Right kidney (tissue), 9 donors: ENCODE measurements at places on chromosomes 5 and 9.

DNA sequence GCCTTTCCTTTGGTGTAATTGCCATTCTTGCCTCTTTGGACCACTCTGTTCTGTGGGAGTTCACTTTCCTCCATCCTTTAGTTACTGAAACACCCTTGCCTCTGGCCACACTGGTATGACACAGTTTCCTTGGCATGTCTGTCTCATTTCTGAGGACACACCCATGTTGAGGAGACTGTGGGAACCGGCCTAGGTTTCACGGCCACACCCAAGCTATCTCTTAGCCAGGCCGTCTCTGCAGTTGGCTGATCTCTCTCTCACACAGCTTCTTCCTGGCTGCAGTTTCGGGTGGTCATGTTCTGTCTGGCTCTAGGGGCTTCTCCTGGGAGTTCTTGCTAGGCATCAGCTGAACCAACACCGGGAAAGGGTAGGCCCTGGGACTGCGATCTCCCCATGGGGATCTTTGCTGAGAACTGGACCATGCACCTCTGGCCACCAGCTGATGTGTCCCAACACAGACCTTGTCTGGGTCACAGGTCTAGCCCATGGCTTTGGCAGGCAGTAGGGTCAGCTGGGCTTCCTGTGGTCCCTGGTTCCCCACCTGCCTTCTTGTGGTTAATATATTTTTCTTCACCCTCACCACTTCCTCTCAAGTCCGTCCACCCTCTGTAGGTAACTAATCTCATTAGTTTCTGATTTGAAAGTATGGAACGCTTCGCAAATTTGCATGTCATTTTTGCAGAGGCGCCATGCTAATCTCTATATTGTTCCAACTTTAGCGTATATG lies 24.9 kb downstream of the ARHGEF37 start:
- no peak for DNase-seq

DNA sequence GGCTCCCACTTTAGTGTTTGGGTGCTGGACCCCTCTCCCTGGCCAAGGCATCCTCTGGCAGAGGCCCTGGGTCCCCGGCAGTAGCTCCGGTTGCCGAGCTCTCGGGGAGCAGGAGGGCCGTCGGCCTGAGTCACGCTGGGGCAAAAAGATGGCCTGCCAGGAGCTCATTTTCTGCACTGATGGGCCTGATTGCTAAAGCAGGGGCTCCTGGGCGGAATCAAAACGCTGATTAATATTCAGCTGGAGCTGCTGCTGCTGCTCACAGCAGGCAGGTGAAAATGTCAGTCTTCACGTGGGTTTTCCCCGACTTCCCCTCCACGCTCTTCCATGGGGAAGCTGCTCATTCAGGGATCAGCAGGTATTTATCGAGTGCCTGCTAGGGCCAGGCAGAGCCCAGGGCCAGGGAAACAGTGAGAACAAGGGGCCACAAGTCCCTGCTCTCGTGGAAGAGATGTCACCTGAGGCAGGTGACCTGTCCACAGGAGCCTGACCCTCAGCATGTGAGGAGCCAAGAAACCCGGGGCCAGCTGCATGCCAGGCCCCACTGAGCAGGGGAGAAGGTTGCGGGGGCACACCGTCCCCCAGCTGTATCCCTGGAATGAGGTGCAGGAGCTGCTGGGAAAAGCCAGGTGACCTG lies 22.1 kb downstream of the LAMC3 start:
- DNase-seq: no peak

GRCh38 chr9:118088090-118088489 lies 383.9 kb downstream of the TLR4 start:
- DNase-seq: no peak

DNA sequence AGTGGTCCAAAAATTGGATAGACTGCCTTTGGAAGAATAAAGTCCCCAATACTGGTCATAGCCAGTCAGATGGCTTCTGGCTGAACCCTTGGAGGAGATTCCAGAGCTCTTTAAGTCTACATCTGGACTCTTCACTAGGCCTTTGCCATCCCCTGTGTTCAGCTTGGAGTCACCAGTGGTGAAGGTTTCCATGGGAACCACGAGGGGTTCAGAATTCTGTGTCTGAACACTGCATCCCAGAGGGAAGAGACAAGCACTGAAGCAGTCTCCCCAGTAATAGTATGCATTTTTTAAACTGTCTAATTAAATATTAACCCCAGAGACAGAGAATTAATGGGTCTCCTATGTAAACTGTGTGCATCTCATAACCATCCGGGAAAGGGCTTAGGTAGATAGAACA lies 38.2 kb downstream of the POU4F3 start:
- no peak for DNase-seq

DNA sequence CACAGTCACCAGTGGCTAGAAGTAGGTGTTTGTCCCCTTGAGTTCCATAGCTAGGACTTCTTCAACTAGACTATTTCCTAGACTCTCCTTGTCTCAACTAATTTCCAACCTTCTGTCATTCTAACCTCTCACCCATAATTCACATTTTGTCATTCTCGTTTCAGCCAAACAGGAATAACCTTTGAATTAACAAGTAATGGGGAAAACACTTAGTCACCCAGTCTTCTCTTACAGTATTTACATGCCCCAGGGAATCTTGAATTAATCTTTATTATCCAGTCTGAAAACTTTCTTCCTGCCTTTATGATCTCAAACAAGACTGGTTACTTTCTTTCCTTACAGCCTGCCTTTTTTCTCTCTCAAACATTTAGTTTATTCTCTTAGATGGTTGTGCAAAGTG lies 63.3 kb upstream of the RUSC2 start:
- no peak for DNase-seq

DNA sequence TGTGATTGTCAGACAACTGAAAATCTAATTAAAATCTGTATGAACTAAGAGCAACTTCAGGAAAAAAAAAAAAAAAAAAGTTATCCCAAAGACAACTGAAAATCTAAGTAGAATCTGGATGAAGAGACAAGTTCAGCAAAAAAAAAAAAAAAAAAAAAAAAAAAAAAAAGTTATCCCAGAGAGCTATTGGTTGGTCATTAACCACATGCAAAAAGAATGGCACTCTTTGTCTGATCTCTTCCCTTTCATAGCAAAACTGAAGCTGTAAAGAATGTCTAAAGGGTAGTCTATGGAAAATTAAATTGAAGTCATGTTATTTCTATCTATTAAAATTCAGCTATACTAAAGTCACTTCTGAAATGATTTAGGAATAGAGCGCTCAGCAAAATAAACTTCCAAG lies 32.9 kb downstream of the STRBP start:
- DNase-seq: no peak

- DNase-seq: no peak
Measured at GRCh38 chr5:96743805-96744204, 63.9 kb downstream of the ERAP1 start.

GRCh38 chr5:72324189-72324825 lies 4.1 kb downstream of the PTCD2 start:
- no peak for DNase-seq

DNA sequence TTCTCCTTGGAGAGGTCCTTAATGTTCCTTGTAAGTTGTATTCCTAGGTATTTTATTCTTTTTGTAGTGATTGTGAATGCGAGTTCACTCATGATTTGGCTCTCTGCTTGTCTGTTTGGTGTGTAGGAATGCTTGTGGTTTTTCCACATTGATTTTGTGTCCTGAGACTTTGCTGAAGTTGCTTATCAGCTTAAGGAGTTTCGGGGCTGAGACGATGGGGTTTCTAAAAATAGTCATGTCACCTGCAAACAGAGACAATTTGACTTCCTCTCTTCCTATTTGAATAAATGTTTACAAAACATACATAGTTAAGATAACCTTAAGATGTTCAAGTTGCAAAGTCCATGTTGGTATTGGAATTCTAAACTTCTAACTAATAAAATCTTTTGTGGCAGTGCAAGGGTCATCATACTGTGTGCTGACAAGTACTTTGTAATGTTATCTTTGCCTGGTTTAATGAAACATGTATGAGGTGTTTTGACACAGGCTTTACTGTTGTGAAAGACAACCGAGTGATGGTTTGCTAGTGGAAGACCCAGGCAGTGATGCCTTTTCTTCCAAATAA lies 286.2 kb downstream of the MRPS30 start:
- no peak for DNase-seq

DNA sequence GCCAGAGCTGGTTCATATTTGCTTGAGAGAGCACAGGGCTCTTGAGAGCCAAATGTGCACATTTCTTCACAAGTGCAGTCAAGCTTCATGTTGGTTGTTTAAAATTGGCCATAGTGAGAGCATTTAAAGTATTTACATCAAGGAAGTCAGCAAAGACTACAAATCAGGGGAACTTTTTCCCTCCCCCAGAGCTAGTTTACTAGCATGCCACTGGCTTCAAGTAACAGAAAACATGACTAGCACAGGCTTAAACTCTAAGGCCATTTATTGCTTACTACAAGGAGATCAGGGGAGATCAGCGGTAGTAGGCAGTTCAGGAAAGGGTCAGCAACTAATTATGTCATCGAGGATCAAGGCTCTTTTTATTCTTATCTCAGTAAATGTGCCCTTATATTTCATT lies 11.0 kb upstream of the CCDC171 start:
- DNase-seq: peak; percentile 11

DNA sequence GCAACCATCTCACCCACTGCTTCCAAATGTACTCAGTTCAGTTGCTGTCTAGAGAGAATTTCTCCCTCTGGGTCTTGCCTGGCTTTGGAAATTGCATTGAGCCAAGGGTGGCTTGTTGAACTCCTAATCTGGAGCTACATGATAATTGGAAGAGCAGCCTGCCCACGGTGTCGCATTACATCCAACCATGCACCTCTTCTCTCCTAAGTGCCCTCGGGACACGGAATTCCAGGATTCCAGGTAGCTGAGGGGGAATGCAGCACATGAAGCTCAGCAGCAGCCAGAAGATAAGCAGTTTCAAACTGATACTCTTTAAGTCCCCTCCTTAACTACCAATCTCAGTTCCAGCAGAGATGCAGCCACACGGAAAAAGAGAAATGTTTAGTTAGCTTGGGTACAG lies 509.4 kb upstream of the KLF4 start:
- no peak for DNase-seq

DNA sequence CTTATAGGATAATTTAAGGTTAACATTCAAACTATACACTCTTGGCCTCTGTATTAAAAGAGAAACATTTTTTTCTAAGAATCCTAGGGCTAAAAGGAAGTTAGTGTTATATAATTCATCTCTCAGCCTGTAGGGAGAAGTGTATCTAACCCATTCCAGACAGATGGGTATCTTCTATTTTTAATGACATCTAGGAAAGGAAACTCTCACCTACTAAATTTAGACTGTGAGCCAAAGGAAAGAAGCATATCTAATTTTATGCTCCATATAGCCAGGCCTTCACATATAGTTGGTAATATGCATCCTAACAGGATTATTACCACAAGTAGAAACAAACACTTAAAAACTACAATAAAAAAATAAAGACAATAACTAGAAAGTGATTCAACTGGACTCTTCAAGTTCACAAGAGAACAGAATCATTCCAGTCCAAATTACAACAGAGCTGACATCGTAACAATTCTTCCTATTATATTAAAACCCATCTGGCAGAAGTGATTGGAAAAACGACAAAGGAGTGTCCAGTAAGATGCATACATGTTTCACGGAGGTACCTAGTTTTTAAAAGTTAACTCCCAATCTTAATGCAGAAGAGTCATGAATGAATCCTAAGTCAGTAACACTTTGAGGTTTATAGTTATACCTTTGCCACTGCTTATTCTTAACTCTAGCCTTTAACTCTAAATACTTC lies 39.4 kb downstream of the SCAI start:
- no peak for DNase-seq

- no peak for DNase-seq
Measured at GRCh38 chr5:160310140-160310539, 2.2 kb downstream of the CCNJL start.

DNA sequence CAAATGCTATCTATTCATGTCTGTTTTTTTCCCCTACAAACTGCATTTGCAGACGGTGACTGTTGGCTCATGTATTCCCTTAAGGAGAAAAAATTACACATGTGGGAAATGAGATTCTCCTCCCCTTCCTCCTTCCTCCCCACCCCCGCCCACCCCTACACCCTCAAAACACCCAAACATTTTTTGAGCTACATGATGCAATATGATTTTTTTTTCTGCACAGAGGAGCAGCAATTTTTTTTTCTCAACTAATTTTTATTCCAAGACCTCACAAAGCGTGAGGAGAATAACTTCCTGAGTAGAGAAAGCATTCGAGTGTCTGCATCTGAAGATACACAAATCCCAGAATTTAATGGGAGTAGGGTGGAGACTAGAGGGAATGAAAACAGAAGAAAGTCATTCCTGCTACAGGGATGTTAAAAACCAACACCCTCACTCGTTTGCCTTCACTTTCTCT lies 118.1 kb downstream of the PRDM6 start:
- DNase-seq: no peak

- DNase-seq: no peak
Measured at GRCh38 chr5:77893225-77893860, 117.2 kb upstream of the TBCA start.

GRCh38 chr9:124493794-124494479 lies 13.3 kb downstream of the NR5A1 start:
- no peak for DNase-seq

DNA sequence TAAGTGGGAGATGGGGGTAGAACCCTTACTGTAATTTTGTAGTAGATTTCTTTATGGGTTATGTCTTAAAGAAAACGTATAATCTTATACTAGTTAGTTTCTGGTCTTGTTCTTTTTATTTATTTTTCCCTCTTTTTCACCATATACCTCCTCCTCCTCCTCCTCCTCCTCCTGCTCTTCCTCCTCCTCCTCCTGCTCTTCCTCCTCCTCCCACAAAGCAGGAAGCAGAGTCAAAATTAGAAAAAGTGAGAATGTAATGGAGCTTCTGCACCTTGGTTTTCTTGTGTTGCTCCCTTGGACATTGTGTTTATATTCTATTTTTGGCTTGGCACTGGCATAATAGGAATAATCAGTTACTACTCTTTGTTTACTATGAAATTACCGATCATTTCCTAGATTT lies 4.5 kb downstream of the MACIR start:
- no peak for DNase-seq
